Colonic mucosa (tissue), 4 donors: ENCODE measurements at places on chromosomes 12 and 14. TPM values are rescaled to one million over a fixed set of nuclear protein-coding genes. Genes with fewer than 3 reads are reported as not detected.

The POTEG gene
- not detected for total RNA-seq

The FGF6 gene
- not detected for total RNA-seq

The CIPC gene
- total RNA-seq: 18.2 TPM

The ACOT6 gene
- not detected for total RNA-seq

The RAB15 gene
- total RNA-seq: 33.3 TPM

The TM9SF1 gene
- total RNA-seq: 58.8 TPM

- no peak overlapping the region for H3K4me3 ChIP-seq
- no peaks in the 10 kb centered on the region for H3K36me3 ChIP-seq
- H3K4me1 ChIP-seq: no peaks in the 10 kb centered on the region
- DNase-seq: no peak
Observed at GRCh38 chr12:27220055-27220987, 23.8 kb upstream of the STK38L start.

DNA sequence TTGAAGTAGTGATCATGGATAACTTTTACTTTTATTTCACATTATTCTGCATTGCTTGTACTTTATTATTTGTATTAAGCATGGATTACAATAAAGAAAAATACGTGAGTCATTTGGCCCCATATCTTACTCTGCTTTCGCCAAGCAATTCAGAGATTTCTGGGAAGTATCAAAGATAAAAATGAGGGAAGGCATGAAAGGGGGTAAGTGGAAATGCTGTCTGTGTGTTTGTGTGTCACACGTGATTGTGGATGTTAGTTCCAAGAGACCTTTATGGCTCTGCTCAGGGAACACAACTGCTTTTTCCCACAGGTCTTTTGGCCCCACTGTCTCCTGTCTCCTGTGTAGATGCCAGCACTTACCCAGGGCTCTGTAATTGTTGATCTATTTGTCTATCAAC, 10.5 kb downstream of the NID2 start:
- no peaks in the 10 kb centered on the region for H3K36me3 ChIP-seq
- H3K4me1 ChIP-seq: no peaks in the 10 kb centered on the region
- DNase-seq: no peak
- no peak overlapping the region for H3K4me3 ChIP-seq

DNA sequence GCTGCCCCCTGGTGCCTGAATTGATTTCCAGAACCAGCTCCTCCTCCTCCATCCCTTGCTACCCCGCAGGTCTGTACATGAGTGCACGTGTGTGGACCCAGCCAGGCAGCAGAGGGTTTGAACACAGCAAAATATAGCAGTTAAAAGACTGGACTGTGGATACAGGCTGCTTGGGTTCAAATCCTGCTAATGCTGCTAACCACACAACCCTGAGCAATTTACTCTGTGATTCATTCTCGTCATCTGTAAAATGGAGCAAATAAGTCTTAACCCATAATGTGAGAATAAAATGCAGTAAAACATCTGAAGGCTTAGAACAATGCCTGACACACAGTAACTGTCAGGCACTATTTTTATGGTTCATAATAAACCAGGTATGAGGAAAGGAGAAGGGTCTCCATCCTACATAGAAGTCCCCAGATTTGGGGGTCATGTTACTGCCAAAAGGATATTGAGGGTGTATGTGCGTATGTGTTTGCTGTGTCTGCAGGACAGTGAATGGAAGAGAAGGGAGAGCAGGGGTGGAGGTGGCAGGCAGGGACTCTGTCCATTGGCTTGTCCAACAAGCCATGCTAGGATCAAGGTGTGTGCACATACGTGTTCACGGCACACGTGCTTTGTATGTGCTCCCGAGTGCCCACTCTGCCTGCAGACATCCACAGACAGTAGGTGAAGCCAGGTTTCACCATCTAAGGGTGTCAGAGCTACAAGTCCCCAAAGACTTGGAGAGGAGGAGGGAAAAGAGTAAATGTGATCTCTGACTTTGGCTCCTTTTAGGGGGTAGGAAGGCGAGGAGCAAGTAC, 1.5 kb upstream of the STAT6 start:
- DNase-seq: peak; percentile 18
- peaks cover 12% of the 10 kb centered on the region for H3K4me1 ChIP-seq
- H3K27ac ChIP-seq: peak overlapping the region; percentile 99
- no peaks in the 10 kb centered on the region for H3K27me3 ChIP-seq
- H3K4me3 ChIP-seq: no peak overlapping the region
- H3K36me3 ChIP-seq: no peaks in the 10 kb centered on the region

GRCh38 chr14:64865109-64865508, 14.6 kb downstream of the SPTB start:
- no peak overlapping the region for H3K27ac ChIP-seq
- H3K4me1 ChIP-seq: no peaks in the 10 kb centered on the region

GRCh38 chr14:30191639-30192279, 264.1 kb upstream of the PRKD1 start:
- H3K36me3 ChIP-seq: no peaks in the 10 kb centered on the region
- DNase-seq: no peak
- no peaks in the 10 kb centered on the region for H3K4me1 ChIP-seq
- no peak overlapping the region for H3K4me3 ChIP-seq
- H3K27me3 ChIP-seq: no peaks in the 10 kb centered on the region

DNA sequence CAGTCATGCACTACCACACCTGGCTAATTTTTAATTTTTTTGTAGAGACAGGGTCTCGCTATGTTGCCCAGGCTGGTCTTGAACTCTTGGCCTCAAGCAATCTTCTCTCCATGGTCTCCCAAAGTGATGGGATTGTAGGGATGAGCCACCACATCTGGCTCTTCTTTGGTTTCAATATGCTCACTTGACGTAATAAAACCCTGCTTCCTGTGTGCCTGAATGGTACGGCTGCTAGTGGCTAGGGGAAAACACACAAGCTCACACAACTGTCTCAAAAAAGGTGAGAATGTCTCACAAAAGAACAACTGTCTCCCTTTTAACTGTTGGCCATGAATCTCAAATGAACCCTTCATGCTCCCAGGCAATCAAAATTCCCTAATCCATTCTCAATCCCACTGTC, 15.0 kb downstream of the C1S start:
- no peak for DNase-seq
- H3K36me3 ChIP-seq: no peaks in the 10 kb centered on the region
- H3K4me1 ChIP-seq: no peaks in the 10 kb centered on the region
- H3K27ac ChIP-seq: no peak overlapping the region
- no peaks in the 10 kb centered on the region for H3K27me3 ChIP-seq

GRCh38 chr12:14367040-14367661, 1.7 kb downstream of the ATF7IP start:
- H3K27me3 ChIP-seq: no peaks in the 10 kb centered on the region
- H3K4me3 ChIP-seq: peak overlapping the region; percentile 44
- DNase-seq: no peak

GRCh38 chr12:65248656-65249633, 29.5 kb upstream of the MSRB3 start:
- no peak for DNase-seq
- H3K4me1 ChIP-seq: no peaks in the 10 kb centered on the region
- no peak overlapping the region for H3K4me3 ChIP-seq
- H3K27ac ChIP-seq: no peak overlapping the region
- H3K27me3 ChIP-seq: no peaks in the 10 kb centered on the region
- H3K36me3 ChIP-seq: no peaks in the 10 kb centered on the region

- H3K4me1 ChIP-seq: no peaks in the 10 kb centered on the region
- no peak for DNase-seq
- no peak overlapping the region for H3K27ac ChIP-seq
- H3K27me3 ChIP-seq: no peaks in the 10 kb centered on the region
- H3K4me3 ChIP-seq: no peak overlapping the region
- no peaks in the 10 kb centered on the region for H3K36me3 ChIP-seq
Observed at GRCh38 chr12:131095826-131096680, 142.3 kb downstream of the ADGRD1 start.

- H3K36me3 ChIP-seq: no peaks in the 10 kb centered on the region
- no peaks in the 10 kb centered on the region for H3K27me3 ChIP-seq
- H3K4me3 ChIP-seq: no peak overlapping the region
- peaks cover 11% of the 10 kb centered on the region for H3K4me1 ChIP-seq
- peak; percentile 82 for DNase-seq
Observed at GRCh38 chr14:61537563-61538463, 157.5 kb upstream of the HIF1A start.

DNA sequence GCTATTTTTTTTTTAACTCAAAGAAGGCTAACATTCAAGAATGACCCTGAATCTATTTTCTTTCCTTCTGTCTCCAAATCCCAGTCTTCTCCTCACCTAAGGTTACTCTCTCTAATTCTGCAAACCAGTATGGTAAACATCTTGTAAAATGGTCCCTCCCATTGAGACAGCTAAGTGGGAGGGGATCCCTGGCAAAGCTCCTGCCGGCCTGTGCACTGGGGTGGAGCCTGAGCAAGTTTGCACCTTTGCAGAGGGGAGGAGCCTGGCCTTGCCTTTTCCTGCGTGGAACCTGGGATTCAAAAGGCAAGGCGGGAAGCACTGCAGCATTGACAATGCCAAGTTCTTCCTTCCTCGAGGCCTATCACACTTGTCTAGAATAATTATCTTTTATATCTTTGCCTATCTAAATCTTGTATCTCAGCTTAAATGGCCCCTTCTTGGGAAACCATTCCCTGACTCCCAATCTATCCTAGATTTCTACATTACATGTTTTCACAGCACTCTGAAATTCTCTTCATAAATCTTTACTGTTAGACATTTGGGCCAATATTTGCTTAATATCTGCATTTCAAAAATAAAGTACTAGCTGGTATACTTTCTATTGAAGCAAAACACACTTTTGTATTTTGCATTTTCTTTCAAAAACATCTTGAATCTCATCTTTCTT, 83.0 kb downstream of the EPS8 start:
- peak; percentile 94 for DNase-seq
- H3K4me3 ChIP-seq: no peak overlapping the region
- H3K36me3 ChIP-seq: no peaks in the 10 kb centered on the region
- peak overlapping the region; percentile 38 for H3K27ac ChIP-seq

DNA sequence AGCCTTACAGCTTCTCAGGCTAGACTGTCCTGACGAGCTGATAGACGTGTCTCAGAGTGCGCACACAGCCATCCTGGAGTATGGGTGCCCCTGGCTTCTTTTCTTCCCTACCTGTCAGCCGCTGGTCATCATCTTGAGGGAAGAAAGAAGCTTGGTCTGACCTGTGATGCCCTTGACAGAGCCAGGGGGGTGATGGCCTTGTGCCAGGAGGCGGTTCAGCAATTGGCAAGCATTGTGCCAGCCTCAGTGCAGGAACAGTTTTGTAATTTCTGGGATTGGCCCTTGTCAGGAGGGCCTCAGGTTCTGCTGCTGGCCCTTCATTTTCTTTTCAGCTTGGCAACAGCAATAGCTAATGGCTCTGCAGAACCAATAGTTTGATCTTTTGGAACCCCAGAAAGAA, 80.1 kb downstream of the ADCK1 start:
- no peak overlapping the region for H3K27ac ChIP-seq
- DNase-seq: no peak
- H3K4me3 ChIP-seq: no peak overlapping the region
- no peaks in the 10 kb centered on the region for H3K4me1 ChIP-seq
- no peaks in the 10 kb centered on the region for H3K27me3 ChIP-seq

DNA sequence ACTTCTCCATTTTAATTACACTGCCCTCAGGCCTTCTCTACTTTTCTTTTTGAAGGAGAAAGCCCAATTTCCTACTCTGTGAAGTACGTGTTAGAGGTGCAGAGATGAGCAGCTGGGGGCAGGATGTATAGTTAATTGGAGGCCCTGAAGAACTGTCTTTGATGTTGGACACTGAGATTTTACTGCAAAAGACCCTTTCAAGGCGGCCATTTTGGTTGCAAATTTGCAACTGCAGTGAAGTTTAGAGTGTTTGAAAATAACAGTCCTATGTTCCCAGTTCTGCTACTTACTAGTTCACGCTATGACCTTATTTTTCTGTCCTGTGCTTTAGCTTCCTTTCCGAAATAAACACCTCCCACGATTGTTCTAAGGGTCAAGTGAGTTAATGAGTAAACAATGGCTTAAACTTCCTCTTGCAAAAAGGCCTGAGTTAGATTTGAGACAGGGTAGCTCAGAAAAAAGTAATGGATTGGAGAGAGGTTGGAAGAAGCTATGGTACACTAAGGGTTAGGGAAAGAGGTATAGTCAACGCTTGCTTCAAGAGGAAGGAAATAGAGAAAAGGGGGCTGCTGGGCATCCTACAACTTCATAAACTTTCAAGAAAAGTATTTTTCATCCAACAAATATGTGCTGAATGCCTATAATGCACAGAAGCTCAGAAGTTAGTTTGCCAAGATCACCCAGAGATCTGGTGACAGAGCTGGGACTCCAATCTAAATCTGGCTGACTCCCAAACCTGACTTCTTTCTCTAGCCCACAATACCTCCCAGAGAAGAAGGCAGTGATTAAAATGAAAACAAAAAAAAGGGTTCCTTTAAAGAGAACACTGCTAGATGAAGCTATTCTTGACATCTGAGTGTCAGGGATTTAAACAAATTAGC, 26.4 kb upstream of the DICER1 start:
- no peak for DNase-seq
- no peaks in the 10 kb centered on the region for H3K27me3 ChIP-seq
- H3K4me3 ChIP-seq: no peak overlapping the region
- H3K27ac ChIP-seq: peak overlapping the region; percentile 31

DNA sequence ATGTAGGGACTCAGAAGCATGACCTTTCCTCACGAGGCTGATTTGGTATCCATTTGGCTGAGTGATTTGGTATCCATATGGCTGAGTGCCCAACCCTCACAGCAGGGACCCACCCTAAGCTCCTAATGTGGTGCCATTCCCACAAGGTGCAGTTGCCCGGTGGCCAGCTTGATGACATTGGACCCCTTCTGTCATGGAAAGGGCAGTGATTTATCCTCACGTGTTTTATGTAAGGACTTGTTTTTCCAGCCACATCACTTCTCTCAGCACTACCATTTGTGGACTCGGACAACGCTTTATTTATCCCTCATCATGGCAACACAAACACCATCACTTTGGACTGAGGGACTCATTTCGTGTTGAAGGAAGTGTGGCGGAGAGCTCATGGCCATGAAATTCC, 8.5 kb upstream of the CDC42BPB start:
- no peak overlapping the region for H3K4me3 ChIP-seq
- no peak overlapping the region for H3K27ac ChIP-seq
- no peaks in the 10 kb centered on the region for H3K36me3 ChIP-seq
- peaks cover under 1% of the 10 kb centered on the region for H3K4me1 ChIP-seq
- H3K27me3 ChIP-seq: no peaks in the 10 kb centered on the region
- no peak for DNase-seq

- no peak overlapping the region for H3K4me3 ChIP-seq
- H3K27me3 ChIP-seq: no peaks in the 10 kb centered on the region
- DNase-seq: no peak
- no peaks in the 10 kb centered on the region for H3K4me1 ChIP-seq
Observed at GRCh38 chr14:75519826-75520728, 2.2 kb upstream of the BATF start.

DNA sequence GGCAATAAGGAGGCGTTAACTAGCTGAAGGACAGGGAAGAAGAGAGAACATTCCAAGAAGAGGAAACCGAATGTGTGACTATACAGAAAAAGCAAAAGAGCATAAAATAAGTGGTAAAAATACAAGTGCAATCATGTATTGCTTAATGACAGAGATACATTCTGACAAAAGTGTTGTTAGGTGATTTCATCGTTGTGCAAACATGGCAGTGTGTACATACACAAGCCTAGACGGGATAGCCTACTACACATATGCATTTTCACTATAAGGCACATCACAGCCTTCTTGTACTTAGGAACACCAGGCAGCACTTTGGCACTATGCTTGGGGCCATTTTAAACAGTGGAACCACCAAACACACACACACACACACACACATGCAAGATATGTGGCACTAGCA, 299.3 kb downstream of the BCAT1 start:
- no peaks in the 10 kb centered on the region for H3K4me1 ChIP-seq
- H3K27ac ChIP-seq: no peak overlapping the region
- no peaks in the 10 kb centered on the region for H3K36me3 ChIP-seq
- H3K27me3 ChIP-seq: no peaks in the 10 kb centered on the region
